Activated CD4-positive, alpha-beta T cell treated with anti-CD3 and anti-CD28 coated beads, Interleukin-2, amount 50 U/mL, for 1 hour (primary cell): ENCODE measurements at places on chromosomes 6 and 20.

DNA sequence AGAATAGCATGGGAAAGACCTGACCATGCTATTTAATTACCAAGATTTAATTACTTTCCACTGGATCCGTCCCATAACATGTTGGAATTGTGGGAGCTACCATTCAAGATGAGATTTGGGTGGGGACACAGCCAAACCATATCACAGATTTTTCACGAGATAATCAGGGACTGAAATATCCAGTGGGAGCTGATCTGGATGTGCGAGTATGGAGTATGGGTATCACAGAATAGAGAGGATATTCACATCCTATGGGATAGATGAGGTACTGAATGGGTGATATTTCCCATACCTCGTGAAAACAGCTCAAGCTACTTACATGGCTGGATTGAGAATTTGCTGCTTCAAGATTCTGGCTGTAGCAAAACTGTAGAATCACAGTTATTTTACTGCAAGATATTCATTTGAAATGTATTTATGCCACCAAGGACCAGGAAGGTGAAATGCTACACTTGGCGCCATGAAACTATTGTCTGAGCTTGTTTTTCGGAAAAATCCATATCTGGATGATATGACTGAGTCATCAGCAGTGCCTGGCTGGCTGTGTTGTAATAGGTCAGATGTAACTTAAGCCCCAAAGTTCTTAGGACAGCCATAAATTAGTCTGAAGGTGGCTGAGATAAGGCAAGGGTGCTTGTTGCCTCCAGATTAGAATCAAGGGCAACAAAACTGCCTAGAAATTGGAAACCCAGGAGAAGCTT is 29.8 kb downstream of the KCNS1 start:
- no peak for DNase-seq

DNA sequence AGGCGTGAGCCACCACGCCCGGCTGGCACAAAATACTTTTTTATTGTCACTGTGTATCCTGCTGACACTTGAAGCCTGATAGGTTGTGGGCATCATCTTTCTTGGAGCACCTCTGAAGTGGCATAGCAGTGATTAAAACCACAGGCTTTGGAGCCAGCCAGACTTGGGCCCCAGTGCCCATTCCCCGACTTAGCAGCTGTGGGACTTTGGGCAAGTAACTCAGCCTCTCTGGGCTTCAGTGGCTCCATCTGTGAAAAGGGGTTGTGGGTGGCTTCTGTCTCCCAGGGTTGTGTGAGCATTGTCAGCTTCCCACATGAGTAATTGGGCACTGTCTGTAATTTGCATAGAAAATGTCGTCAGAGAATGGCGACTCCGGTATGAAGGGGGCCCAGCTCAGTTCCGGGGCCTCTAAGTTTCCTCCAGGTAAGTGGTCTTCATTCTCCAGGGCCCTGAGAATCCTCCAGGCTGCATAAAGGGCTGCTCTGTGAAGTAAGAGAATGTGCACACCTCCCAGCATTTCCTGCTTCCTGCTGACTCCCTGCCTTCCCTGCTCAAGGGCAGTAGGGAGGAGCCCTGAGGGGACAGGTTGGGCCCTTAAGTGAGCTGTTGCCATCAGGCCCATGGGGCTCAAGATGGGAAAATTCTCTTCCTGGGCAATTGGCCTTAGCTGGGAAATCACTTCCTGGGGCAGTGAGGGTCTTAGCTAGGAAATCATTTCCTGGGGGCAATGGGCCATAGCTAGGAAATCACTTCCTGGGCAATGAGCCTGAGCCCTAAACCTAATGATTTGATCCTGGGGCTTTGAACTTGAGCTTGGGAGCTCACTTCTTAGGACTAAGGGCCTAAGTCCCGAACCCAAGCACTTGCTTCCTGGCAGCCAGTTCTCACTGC is 27.2 kb downstream of the ARHGAP40 start:
- DNase-seq, result no peak

DNA sequence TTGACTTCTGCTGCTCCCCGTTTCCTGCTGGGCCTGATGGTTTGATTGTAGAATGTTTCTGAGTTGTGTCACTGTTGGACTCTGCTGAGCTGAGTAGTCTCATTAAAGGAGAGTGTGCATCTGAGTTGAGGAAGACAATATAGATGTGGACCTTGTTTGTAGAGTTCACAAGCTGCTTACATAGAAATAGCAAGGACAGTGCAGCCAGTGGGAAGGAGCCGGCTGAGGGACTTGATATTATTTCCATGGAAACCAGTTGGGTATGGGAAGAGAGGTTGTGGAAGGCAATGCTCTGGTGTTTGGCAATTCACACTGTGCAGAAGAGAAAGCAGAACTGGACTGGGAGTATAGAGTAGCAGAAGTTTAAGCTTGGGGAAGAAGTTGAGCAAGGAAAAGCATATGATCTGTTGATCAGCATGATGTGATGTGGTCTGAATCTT is 14.8 kb downstream of the IGF2R start:
- no peak for DNase-seq

GRCh38 chr6:29147074-29147473 is 23.6 kb upstream of the OR2J2 start:
- no peak for DNase-seq

GRCh38 chr6:32436995-32437836 is 2.5 kb upstream of the HLA-DRA start:
- no peak for DNase-seq

- DNase-seq, result peak; percentile 28
Observed at GRCh38 chr6:37819802-37820717, 533 bp downstream of the ZFAND3 start.

DNA sequence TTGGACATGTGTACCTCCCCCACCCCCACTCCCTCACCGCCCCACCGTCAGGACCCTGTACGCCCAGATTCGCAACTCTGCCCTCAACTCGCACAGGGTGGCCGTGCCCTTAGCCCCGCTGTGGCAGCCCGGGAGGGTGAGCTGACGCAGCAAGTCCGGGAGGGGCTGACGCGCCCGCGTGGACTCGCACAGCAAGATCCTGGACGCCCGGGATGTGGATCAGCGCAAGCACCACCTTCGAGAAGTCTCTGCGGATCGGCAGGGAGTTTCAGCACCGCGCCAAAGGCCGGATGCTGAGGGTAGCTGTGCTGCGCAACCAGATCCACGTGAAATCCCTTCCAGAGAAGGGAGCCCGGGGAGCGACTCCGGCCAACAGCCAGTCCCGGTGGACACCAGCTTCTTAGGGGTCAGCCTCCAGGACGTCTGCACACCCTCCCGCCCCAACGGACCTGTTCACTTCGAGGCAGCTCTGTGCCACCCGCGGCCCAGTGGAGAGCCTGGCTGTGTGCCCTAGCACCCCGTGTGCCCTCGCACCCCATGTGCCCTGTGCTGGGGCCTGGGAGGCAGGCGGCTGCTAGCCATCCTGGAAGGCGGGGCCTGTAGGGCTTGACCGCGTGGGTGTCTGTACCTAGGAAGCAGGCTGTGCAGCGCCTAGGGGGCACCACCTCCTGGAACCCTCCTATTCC is 6.7 kb upstream of the GJA10 start:
- no peak for DNase-seq

- DNase-seq, result no peak
Observed at GRCh38 chr6:34195726-34196115, 41.0 kb upstream of the HMGA1 start.

- no peak for DNase-seq
Observed at GRCh38 chr6:45436544-45437438, 59.1 kb upstream of the SUPT3H start.

DNA sequence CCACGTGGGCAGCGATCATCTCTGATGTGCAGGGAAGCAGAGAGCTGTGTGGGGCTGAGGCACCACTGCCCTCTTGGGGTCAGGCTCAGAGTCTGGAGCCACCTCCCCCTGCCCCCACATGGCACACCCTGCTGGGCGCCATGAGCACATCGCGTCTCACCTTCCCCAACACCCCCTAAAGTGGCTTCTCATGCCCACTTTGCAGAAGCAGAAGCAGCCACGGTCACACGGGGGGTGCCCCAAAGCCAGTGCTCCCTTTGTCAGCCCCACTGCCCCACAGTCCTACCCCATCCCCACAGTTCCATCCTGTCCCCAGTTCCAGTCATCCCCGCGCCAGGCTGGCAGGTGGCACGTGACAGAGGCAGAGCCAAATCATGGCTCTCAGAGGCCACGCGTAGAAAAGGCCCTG is 19.5 kb downstream of the SDCBP2 start:
- no peak for DNase-seq

GRCh38 chr20:8076306-8077136 is 55.5 kb upstream of the PLCB1 start:
- no peak for DNase-seq

DNA sequence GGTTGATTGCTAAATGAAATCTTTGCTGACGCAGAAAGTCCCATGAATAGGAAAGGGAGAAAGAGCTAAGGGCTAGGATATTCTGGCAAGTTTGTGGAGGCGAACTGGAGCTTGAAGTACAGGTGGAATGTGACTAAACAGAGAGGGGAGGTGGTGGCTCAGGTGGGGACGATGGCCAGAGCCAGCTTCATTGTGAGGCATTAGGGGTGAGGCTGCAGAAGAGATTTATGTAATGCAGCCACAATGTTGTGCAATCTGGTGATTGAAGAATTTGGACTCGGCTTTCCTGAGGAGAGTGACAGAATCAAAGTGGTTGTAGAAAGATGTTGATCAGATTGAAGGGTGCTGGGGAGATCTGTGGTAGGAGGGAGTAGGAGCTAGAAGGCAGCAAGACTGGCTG is 42.9 kb upstream of the SPACA1 start:
- DNase-seq, result no peak

GRCh38 chr6:82554666-82555065 is 191.0 kb downstream of the TPBG start:
- no peak for DNase-seq

- DNase-seq, result no peak
Observed at GRCh38 chr20:15317546-15318232, 980.3 kb upstream of the FLRT3 start.

DNA sequence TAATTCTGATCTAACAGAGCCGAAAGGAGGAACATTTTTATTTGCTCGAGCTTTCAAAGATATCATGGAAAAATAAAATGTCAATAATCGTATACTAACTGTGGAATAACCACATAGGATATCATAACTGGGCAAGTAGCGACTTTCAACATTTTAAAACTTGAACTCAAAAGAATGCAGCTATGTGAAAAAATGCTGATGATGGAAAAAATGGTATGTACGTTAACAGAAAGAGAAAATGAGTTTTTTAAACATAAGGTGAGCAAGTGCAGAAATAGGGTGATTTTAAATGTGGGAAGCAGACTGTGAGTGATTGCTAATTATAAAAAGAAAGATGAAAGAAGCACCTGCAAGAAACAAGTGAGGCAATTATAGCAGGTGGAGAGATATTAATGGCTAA is 238.3 kb upstream of the HSF2 start:
- DNase-seq, result no peak

DNA sequence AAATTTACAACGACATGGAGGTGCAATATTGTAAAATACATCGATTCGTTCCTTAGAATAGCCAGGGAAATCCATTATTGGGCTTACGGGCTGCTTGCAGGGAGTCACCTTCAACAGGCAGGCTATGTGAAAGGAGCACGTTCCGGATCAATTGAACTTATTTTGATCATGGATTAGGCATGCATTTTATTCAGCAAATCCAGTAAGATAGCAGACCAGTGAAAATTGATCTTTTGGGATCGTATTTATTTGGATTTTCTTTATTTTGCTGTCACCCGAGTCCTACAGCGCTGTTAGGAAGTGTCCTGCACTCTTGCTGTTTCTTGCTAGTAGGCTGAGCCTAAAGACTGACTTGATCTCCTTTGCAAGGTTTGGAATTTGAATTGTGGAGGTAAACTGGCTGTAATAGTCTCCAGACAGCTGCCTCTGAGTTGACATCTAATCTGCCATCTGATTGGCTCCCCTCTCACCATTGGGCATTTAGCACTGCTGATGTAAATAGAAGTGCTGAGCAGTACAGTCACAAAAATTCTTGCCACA is 3.0 kb downstream of the ARID1B start:
- peak; percentile 42 for DNase-seq

- no peak for DNase-seq
Observed at GRCh38 chr20:58086763-58087561, 141.5 kb downstream of the ANKRD60 start.

GRCh38 chr6:90072935-90073464 is 178.7 kb downstream of the GJA10 start:
- DNase-seq, result no peak

DNA sequence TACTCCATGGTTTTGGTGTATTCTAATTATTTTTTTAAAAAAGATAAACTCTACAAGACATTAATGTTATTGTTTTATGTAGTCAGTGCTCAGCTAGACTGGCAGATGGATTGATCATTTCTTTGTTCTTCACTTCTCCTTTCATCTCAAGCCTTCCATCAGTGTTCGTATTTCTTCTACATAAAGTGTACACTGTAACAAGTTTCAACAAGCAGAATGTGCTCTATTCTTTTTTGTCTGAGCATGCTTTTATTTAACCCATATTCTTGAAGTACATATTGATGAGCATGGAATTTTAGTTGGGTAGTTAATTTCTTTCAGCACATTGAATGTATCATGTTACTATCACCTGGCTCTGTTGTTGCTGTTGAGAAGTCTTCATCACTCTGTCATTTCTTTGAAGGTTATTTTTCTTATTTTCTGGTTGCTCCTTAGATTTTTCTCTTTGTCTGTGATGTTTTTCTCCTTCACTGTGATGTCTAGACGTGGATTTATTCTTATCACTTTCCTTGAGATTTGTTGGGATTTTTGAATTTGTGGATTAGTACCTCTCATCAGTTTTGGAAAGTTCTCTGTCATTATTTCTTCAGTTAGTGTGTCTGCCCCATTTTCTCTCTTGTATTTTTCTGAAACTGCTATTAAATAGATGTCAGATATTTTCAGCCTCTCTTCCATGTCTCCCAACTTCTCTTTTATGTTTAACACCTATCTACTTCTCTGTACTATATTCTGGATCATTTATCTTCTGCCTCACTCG is 48.5 kb downstream of the TGM2 start:
- no peak for DNase-seq

- DNase-seq, result no peak
Observed at GRCh38 chr20:61744691-61745396, 320.8 kb downstream of the TAF4 start.

DNA sequence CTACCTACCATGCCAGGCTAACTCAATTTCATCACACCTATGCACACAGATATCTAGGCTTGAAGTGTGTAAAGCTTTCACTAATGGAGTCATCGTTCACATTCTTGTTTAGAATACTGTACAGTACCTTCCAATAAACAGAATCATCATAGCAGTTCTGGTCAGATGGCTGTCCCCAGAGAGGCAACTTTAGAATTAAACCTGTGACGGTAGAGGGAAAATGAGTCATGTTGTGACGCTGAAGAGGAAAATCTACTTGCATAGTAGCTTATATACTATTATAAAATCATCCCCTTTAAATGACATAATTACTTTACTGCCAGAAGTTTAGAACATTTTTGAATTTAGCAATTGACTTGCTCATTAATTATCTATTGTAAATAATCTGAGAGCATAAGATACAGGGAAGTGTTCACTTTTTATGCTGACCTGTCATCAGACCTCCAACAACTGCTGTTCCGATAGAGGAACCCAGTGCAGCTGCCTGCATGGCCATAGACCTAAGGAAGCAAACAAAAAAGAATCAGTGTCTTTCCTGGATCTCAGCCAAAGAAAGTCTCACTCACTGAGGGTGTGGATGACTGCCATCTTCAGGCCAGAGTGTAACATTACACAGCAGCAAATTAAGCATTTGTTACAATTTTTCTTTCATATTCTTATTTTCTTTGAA is 29.8 kb downstream of the RHAG start:
- no peak for DNase-seq

GRCh38 chr20:5074232-5074674 is 45.5 kb downstream of the PCNA start:
- DNase-seq, result no peak

- DNase-seq, result no peak
Observed at GRCh38 chr6:37994223-37994622, 174.7 kb downstream of the ZFAND3 start.

- DNase-seq, result no peak
Observed at GRCh38 chr6:151300267-151300991, 60.7 kb downstream of the AKAP12 start.

- DNase-seq, result no peak
Observed at GRCh38 chr6:132749111-132749510, 8.6 kb downstream of the VNN2 start.
